ENCODE measurements at places on chromosomes 5 and 9.

GRCh38 chr5:165370794-165371193 is 1865.4 kb downstream of the MAT2B start:
- DNase-seq: no peak

DNA sequence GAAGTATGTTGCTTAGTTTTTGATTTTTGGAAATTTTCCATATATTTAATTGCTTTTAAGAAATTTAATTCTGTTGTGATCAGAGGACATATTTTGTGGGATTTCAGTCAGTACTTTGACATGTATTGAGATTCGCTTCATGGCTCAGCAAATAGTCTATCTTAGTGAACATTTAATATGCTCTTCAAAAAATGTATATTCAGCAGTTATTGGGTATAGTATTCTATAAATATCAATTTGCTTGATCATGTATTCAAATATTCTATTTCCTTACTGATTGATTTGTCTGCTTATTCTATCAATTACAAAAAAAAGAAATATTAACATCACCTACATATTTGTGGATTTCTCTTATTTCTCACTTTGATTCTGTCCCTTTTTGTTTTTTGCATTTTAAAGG is 79.5 kb upstream of the HAND1 start:
- no peak for DNase-seq

- DNase-seq: no peak
Observed at GRCh38 chr5:96410013-96410412, 23.0 kb downstream of the PCSK1 start.

DNA sequence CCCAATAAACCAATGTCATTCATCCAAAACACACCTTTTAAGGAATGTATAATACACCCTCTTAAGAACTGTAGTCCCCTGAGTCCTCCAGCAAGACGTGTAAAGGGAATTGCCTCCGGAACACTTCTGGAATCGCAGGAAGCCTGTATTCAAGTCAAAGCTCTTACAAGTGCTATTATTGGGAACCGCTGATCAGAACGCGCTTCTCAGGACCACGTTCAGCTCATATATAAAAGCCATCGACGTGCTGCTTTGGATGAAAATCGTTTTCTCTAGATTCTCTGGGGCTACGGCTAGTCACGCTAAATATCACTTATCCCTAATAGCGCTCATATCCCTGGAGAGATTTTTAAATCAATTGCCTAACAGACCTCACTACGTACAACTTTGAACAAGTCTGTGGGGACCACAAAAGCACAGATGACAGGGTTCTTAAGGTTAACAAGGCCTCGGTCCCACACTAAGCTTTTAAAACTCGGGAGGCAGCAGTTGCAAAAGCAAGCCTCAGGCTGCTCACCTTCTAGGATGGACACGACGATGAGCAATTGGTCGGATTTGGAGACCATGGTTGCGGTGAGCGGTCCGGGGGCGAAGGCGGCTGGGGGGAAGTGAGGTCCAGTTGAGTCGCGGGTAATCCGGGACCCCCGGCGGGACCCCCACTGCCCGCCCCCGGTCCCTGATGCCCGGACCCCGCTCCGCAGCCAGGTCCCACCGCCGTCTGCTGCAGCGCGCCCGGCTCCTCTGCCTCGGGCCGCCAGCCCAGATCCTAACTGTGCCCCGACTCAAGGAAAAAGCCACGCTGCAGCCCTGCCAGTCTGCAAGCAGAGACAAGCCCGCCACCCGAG is 548 bp downstream of the CEP120 start:
- peak; percentile 9 for DNase-seq

GRCh38 chr9:133359399-133360175 is 3.2 kb downstream of the SURF2 start:
- DNase-seq: no peak

GRCh38 chr5:44603496-44604272 is 205.1 kb upstream of the MRPS30 start:
- DNase-seq: no peak

DNA sequence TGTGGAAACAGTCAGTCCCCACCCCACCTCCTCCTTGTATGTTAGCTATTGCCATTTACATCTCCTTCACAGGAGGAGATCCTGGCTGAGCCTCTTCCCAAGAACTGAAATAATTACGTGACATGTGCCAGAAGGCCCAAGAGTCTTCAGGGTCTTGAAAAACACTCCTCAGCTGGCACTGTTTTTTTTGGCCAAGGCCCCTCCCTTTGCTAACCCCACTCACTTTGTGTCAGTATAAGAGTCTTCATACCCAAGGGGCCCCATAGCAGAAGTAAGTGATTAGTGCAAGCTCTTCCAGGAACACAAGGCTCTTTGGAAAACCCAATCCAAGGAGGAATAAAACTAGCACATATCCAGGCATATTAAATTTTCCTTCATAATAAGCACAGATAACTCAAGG is 5.7 kb upstream of the LARP1 start:
- DNase-seq: no peak

DNA sequence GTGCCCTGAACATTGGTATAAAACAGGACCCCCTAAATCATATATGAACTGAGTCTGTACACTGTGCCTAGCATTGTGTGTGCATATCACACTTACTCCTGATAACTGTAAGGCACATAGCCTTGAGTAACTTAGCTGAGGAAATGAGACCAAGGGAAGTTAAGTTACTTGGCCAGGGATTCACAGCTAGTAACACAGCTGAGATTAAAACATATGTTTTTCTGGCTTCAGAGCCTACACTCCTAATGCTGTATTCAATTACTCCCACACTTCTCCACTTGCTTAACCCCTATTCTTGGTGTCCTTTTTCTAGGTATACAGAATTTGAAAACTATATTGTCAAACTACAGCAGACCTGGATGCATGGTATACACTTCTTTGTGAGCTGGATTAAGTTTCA is 12.8 kb downstream of the GHR start:
- DNase-seq: no peak

Data from RCC 7860 (cell line).